ENCODE measurements at places on chromosomes 1 and 21.

- no peak for DNase-seq
Measured at GRCh38 chr1:175221557-175222175, 29.1 kb upstream of the KIAA0040 start.

DNA sequence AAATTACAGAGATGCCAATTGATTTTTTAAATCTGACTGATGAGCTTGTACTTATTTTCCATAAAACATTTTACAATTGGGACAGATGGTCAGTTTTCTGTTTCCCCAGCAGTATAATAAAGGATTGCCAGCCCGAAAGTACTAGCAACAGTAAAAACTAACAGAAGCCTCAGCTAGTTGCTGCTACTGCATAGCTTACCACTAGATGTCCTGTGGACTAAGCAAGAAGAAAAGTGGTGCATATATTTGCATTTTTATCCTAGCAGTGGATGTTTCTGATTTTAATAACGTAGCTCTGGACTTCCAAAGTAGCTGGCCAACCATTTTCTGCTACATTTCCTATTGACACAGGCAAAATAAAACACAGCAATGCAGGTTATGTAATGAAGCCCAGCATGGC lies 241.5 kb downstream of the BARHL2 start:
- DNase-seq = no peak

GRCh38 chr1:93605812-93606512 lies 75.7 kb downstream of the BCAR3 start:
- DNase-seq = no peak

GRCh38 chr1:242132121-242132817 lies 133.4 kb upstream of the MAP1LC3C start:
- DNase-seq = no peak

DNA sequence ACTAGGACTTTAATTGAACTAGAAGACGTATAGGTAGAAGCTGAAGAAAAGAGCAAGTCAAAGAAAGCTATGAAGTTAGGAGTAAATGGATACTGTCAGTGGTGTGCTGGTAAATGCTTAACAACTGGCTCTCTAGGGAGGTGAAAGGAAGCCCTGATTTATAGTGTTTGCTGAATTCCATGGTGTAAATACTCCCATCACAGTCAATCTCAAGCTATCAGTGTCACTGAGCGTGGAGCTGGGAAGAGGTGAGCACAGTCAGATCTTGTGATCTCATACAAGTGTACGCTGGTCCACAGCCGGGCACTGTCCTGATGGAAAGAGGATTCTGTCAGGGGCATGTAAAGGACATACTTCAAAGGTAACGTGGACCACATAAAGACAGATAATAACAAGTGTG lies 28.3 kb downstream of the ELAPOR1 start:
- DNase-seq = no peak

DNA sequence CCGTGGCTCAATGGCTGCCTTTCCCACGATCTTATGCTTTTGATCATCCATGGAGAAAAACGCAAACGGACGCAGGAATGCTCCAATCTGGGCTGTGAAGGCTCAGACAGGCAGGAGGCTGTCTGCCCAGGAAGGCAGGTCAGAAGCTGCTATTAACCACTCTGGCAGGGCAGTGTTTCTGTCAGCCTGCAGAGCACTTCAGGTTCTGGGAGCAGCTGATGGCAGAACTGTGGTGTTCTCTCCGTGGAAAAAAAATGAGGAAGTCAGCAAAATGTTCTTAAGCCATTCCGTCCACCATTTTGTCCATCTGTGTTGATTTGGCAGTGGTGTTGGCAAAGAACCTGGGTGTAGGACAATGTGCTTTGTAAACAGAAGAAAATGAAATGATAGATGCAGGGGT lies 91.7 kb downstream of the SIM2 start:
- no peak for DNase-seq

DNA sequence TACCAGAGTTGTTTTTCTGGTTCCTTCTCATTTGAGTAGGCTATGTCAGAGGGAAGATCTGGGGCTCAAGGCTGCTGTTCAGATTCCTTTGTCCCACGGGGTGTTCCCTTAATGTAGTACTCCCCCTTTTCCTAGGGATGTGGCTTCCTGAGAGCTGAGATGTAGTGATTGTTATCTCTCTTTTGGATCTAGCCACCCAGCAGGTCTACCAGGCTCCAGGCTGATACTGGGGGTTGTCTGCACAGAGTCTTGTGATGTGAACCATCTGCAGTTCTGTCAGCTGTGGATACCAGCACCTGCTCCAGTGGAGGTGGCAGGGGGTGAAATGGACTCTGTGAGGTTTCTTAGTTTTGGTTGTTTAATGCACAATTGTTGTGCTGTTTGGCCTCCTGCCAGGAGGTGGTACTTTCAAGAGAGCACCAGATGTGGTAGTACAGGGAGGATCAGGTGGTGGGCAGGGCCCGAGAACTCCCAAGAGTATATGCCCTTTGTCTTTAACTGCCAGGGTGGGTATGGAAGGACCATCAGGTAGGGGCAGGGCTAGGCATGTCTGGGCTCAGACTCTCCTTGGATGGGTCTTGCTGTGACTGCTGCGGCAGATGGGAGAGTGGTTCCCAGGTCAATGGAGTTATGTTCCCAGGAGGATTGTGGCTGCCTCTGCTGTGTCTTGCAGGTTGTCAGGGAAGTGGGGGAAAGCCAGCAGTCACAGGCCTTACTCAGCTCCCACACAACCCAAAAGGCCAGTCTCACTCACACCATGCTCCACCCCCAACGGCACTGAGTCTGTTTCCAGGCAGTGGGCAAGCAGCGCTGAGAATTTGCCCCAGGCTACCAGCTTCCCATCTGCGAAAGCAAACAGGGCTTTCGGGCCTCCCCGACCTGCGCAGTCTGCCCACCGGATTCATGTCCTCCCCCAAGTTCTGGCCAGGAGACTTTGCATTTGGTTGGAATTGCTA lies 64.2 kb downstream of the SERINC2 start:
- DNase-seq = peak; percentile 95

DNA sequence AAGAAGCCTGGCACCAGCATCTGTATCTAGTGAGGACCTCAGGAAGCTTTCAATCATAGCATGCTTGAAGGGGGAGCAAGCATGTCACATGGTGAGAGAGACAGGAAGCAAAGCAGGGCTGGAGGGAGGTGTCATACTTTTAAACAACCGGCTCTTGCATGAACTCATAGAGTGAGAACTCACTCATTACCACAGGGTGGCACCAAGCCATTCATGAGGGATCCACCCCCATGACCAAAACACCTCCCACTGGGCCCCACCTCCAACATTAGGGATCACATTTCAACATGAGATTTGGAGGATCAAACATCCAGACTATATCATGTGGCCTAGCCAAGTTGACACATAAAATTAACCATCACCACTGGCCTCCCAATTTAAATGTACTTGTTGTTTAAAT lies 125.1 kb upstream of the KCND3 start:
- no peak for DNase-seq

- DNase-seq = no peak
Measured at GRCh38 chr1:244815600-244816099, 19.8 kb upstream of the COX20 start.

- no peak for DNase-seq
Measured at GRCh38 chr1:24692351-24692980, 49.4 kb downstream of the SRRM1 start.

DNA sequence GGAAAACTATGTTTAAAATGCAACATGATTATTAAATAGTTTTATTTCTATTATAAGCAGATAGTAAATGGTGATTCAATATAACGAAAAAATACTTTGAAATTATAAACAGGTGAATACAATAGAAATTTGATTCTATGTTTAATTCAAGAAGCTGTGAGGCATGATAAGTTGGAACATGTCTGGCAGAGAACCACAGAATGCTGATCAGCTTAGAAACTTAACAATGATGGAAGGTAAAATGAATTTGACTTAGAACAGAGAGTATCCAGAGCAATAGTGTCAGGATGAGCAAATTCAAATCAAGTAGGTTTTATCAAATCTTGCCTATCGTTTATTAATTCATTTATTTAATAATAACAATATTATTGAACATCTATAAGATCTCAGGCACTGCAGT lies 83.4 kb upstream of the ADGRL4 start:
- no peak for DNase-seq

DNA sequence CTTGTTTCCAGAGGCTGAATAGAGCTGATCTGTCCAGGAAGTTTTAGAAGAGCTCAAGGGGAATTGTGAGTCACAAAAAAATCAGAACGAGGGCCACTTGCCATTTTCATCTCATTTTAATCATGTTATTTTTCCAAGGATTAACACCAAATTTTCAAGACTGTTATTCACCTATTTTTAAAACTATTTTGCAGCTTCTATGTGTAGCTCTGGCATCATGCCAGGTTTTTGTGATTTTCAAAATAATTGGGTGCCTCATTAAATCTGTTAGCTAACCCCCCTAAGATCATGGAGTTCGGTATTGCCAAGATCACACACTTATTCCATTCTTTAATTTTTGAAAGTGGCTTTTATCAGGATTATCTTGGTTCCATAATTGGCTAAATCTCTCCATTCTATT lies 90.9 kb downstream of the RGS7 start:
- DNase-seq = no peak

DNA sequence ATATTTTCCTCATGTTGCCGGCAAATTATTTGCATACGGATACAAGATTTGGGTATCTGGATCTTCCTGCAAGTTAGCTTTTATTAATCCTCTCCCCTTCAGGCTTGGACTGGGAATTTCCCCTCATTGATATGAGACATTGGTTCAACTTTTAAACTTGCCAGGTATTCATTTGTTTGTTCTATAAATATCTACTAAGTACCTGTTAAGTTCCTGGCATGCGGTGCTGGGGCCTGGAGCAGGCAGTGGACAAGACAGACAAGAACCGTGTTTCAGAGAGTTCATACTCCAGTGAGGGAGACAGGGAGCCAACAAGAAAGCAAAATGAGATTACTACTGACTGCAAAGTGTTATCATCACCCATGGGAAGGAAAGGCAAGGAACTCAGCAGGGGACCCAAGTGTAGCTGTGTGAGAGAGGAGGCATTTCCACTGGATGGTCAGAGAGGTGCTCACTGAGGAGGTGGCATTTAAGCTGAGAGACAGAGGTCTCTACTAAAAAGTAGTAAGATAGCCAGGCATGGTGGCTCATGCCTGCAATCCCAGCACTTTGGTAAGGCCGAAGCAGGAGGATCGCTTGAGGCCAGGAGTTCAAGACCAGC lies 39.1 kb upstream of the FHAD1 start:
- no peak for DNase-seq

Measured in MM.1S (cell line).